ENCODE measurements at places on chromosomes 2 and 18.

DNA sequence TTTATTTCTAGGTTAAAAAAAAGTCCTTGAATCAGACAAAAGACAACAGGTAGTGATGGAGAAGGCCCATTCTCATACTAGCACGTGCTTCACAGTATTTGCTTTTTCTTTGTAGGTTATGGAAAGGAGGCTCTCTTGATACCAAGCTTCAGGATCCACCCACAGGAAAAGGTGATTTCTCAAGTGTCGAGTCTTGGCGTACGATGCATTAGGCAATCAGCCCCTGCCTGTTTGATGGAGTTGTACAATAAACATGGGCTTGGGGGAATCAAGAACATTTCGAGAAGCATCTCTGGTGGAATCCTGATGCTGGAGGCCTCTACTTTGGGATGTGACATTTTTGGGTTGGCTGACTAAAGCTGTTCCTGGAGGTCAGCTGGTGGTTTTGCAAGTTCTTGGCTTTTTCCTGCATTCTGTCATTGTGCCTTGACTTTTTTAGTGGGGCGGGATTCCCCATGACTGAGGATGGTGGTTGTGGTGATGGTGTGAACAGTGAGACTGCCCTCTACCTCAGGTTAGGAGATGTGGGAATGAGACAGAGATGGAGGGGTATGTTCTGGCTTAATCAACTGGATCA lies 231.5 kb upstream of the SPRED2 start:
- DNase-seq: no peak

- no peak for DNase-seq
Measured at GRCh38 chr2:64383016-64383591, 70.9 kb upstream of the LGALSL start.

DNA sequence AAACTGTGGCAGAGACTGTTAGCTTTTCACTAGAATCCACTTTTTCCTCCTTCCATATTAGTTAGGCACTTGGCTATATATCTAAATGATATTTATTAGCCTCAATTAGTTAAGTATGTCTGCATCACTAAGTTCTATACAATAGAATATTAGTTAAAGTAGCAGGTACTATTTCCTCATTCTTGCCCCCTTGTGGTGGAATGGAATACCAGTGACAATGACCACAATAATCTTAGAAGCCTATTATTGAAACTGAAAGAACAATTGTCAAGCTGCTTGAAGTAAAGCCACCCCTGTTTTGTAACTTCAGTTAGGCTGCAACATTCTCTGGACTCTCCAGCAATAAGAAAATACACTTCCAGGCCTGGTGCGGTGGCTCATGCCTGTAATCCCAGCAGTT lies 476.3 kb upstream of the VWC2L start:
- peak; percentile 10 for DNase-seq

GRCh38 chr18:48706731-48707130 lies 167.9 kb downstream of the CTIF start:
- DNase-seq: no peak

DNA sequence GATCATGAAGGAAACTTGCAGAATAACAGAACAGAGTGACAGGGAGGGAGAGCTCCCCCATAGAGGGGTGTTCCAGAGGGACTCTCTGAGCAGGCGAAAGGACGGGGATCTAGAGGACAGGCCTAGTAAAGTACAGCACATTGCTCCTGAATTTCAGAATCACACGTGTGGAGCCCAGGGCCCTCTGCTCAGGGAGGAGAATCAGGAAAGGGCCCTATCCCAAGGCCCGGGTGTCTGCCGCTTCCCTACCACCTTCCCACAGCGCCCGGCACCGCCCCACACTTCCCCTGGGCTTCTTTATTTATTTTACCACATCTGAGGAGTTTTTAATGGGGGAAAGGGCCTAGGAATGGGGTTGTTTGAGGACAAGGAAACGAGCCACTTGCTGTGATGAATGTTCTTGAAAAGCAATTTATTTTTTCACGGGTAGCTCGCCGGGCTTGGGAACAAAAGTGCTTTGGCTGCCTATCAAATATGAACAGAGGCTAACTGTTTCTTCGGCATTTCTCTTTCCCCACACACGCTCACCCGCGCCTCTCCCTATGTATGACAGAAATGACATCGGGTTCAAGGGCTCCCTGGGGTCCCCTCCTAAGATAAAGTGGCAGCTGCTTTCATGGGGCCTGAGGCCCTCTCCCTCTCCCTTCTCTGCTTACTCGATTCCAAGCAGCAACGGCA lies 79.3 kb upstream of the GLI2 start:
- DNase-seq: no peak

DNA sequence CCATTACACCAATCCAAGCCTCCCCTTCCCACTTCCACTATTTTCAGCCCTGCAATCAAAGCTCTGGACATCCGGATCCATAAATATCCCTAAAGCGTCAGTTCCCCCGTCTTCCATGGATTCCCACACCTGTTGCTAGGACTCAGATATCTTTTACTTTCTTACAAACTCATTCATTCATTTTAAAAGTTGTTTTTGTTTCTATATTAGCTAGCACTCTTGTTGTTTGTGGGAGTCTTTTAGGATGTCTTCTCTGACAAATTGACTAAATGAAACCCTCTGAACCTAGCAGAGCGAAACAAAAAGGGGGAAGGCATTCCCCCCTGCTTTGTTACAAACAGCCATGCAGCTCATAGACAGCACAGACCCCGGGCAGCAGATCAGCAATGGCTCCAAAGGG lies 9.0 kb upstream of the NBAS start:
- no peak for DNase-seq

- DNase-seq: no peak
Measured at GRCh38 chr2:28643911-28644334, 107.7 kb upstream of the PPP1CB start.

- no peak for DNase-seq
Measured at GRCh38 chr18:50628533-50628905, 68.6 kb downstream of the MAPK4 start.
